T47D (cell line): ENCODE measurements at places on chromosomes 2 and 18.

- no peak for DNase-seq
Observed at GRCh38 chr2:210028178-210028577, 25.7 kb downstream of the RPE start.

DNA sequence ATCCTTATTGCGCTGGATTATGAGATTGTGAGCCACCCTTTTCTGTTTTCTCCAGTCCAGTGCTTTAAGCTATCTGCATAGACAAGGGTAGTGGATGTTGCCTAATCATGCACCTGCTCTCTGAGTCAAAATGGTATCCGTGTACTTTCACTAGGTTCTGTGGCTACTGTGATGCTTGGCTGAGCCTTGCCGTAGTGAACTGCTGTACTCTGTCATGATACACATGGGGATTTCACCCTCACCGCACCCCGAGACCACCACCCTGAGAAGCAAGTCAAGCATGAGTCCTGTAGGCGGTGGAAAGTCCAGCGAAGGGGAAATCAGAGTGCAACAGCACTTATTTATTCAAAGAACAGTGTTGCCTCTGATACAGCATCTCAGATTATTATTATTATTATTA lies 55.0 kb downstream of the ARHGAP25 start:
- DNase-seq = no peak

DNA sequence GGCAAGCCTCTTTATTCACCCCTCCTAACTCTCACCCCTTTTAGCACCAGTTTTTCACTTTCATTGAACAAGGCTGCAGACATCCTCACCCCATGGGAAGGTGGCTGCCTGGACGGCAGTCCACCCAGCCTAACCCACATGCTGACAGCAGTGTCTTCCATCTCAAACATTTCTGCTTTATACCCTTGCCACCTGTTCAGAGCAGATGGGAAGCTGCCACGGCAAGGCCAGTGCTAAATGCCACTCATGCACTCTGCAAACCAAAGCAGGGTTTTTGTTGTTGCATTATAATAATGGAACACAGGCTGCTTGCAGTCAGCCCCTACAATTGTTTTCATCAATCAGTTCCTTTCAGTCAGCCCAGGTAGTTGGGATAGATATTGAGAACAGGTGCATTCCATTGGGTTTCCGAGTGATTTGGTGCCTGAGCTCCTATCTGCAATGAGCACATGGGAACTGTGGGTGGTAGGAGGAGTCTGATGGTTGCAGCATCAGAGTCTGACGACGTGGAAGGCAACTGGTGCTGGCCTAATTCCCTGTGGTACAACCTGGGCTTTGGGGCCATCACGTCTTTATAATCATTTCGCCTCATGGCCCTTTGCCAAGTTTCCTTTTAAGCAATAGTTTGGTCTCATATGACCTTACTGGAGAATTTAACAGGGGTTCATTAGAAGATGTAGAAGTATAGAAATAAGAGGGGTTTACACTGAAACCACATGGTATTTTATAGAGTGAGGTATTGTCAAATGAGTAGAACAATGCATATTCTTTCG lies 252.5 kb upstream of the SP5 start:
- no peak for DNase-seq

GRCh38 chr2:48855142-48855541 lies 99.6 kb upstream of the LHCGR start:
- no peak for DNase-seq

DNA sequence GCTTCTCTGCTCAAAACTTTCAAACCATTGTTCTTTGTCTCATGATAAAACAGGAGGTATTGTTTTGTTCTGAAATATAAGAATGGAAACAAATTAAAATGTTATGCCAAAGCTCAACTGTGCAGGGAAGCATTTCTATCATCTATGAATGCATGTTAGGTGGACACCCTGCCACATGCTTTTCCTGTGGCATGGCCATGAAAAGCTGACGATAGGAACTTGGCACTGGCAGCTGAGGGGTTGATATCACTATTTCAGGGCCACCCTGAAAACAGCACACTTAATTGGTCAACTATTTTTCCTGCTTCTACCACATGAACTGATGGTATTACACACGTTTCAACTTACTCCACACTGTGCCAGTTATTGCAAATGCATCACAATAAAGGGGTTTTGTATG lies 157.3 kb downstream of the MREG start:
- no peak for DNase-seq

- DNase-seq = no peak
Observed at GRCh38 chr2:159285433-159285832, 1.1 kb downstream of the WDSUB1 start.

DNA sequence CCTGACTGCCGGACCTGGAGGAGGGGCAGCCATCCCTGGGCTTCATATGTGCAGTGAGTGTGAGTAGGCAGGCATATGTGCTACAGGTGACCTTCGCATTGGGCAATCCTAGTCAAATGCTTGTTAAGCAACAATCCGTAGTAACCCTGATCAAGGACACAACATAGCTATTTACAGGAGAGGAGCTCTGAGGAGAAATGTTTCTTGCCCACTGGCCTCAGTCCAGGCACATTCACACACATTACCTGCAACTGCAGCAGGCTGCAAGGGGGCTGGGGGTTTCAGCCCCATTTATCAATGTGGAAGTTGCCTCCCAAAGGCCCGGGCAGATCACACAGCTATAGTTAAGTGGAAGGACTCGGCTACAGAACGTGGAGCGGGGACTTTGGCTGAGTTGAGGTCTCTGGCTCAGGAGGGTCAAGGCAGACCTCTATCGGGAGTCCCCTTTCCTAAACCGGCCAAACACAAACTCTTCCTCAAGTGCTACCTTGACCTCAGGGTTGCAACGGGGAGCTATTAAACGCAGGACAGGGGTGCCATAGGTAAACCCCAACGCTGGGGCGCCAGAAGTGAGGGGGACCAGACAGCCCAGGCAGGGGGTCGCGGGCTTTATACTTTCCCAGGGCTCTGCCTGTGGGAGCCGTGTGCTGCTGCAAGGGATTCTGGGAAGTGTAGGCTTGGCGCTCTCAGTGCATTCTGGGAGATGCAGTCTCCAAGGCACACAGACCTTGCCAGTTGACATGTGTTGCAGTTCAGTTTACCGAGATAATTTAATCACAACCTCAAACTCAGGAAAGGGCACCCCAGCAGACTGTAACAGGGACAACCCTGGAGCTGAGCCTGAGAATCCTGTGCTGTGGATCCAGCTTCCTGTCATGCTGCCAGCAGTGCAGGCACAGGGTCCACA lies 9.4 kb downstream of the KHK start:
- DNase-seq = peak; percentile 72

DNA sequence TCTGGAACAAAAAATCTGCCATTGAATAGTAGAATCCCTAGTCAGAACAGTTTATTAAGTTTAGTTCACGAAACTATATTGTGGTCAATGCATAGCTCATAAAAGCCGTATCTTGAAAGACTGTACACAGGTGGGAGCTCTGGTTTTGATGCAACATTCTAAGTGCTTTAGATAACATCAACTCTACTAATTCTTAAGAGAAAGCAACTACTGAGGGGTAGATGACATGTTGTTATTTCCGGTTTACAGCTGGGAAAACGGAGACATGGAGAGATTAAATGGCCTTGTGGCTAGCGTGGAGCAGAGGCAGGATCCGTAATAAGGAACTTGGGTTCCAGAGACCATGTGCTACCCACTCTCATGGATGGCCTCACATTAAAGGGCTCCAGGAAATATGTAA lies 4.2 kb upstream of the ITGA6 start:
- no peak for DNase-seq

DNA sequence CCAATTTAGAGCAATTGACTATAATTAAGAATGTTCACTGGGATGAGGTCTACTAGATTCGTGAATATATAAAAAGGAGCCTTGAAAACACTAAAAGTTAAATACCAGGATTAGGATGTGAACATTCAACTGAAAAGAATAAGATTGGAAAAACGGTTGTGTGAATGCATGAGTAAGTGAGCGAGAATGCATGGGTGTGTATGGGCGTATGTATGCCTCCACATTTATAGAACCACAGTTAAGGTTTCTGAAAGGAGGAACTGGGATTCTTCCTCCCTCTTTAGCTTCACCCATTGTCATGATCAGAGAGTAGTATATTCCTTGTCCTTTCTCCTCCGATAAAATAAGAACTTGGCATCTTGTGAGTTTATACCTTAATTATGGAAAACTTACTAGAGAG lies 151.1 kb upstream of the UBE2E3 start:
- no peak for DNase-seq

GRCh38 chr18:74963820-74964446 lies 245.0 kb downstream of the PTGR3 start:
- DNase-seq = no peak

GRCh38 chr2:117432746-117433145 lies 381.7 kb upstream of the DDX18 start:
- DNase-seq = no peak

- DNase-seq = no peak
Observed at GRCh38 chr18:74803769-74804168, 206.1 kb downstream of the ZNF407 start.

GRCh38 chr18:7808992-7809391 lies 241.9 kb downstream of the PTPRM start:
- no peak for DNase-seq

GRCh38 chr2:128986867-128987268 lies 668.2 kb upstream of the HS6ST1 start:
- DNase-seq = no peak

DNA sequence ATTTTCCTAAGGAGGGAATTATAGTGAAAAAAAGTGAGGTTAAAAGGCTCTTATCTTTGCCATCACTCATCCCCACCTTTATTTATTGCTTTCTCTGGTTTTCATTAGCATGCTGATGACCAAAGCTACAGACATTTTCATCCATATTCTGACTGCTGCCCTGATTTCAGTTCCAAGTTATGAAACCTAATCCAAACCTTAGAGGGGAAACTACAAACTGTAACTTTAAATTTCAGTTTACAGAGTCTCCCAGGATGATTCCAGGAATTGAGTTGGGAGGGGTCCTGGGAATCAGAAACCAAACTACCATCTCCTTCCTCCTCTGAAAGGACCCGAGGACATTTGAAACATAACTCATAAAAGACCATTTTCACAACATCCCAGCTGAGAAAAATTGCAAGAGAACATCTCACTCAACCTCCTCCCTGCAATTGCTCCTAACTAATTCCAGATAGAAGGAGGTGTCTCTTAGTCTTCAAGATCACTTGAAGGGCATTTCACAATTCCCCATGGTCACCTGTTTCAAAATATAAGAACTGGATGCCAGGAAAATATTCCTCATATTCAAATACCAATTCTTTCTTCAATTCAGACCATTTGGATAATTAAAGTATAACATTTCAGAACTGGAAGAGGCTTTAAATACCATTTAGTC lies 520.6 kb downstream of the TNS1 start:
- no peak for DNase-seq

- no peak for DNase-seq
Observed at GRCh38 chr2:165562233-165562632, 92.7 kb downstream of the CSRNP3 start.

DNA sequence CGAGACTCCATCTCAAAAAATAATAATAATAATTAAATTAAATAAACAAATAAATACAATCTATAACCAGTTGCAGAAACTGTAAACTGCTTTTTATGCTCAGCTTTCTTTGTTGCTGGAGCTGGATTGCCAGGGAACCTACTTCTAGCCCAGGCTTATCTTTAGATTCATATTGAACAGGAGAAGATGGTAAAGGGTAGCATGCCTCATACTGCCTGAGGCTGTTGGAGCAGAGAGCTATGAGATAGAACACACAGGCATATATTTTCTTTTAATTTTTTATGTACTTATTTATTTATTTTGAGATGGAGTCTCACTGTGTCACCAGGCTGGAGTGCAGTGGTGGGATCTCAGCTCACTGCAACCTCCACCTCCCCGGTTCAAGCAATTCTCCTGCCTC lies 28.7 kb upstream of the EML4 start:
- no peak for DNase-seq

- DNase-seq = no peak
Observed at GRCh38 chr18:24364177-24364576, 33.4 kb downstream of the OSBPL1A start.

DNA sequence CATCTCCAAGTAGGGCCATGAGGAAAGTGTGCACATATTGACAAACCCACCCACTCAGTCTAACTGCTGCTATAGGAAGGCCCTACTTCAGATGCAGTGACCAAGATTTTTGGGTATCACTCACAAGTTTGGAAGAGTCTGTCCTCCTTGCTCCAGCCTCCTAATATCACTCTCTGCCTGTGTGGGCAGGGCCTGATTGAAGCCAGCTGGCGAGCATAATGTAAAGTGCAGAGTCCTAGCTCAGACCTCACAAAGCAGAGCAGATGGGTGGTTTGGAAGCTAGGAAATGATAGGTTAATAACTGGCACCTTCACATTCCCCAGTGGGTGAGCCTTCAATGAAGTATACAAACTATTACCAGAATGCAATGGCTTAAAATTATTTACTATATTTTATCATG lies 11.2 kb upstream of the SULT1C3 start:
- no peak for DNase-seq

GRCh38 chr2:124877141-124877577 lies 852.1 kb downstream of the CNTNAP5 start:
- DNase-seq = no peak

DNA sequence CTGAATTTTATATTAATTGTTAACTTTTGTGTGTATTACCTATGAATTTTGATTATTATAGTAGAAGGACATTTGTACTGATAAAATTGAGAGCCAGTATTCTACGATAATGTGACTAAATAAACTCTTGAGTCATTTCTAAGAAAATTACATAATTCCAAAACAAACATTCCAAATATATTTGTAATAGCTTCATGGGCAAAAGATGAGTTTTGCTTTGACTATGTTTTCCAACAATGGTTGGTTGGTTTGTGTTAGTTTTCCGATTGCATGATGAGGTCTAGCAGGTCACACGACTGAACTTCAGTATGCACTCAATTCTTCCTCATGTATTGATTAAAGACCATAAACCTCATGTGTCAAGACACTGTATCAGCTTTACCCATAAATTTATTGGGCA lies 71.7 kb upstream of the WDR75 start:
- DNase-seq = no peak

DNA sequence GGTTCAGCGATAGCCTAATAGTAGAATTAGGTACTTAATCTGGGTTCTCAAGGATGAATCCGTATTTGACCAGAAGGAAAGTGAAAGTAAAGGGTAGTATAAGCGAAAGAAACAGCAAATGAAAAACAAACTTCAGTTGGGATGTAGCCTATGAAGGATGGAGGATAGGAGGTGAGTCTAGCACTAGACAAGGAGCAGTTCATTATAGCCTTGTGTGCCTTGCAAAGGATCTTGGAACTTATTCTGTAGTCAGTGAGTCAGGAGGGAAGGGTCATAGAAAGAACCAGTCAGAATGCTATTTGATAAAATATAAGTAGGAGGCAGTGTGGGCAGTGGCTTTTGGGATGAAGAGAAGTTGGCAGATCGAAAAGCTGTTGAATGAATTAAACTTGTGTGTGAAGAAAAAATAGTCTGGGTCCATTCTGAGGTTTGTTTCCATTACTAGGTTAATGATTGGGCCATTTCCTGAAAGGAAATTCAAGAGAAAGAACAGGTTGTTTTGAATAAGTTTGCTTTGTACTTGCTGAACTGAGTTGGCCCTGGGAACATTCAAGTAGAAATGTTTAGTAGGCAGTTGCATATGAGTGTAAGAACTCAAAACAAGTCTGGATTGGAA lies 48.5 kb downstream of the ANKRD12 start:
- no peak for DNase-seq

GRCh38 chr18:34661464-34662087 lies 48.5 kb upstream of the DTNA start:
- DNase-seq = peak; percentile 13

GRCh38 chr2:39934851-39935250 lies 155.8 kb upstream of the THUMPD2 start:
- DNase-seq = no peak
